ENCODE measurements at places on chromosomes 4 and X.

DNA sequence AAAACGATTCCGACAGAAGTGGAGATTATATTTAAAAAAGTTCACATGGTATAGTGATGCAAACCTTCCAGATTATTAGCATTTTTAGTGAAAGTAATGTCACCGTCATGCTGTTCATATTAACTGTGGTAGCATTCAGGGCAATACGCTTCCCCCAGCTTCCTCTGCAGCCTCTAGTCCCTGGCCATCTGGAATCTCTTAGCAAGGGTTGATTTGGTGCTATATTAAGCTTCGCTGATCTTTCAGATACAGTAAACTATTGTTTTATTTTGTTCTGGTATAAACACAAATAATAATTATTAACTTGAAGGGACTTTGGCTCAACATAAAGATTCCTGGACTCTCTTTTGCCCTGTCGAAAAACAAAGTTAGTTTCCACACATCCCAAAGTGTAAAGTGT lies 1080.5 kb upstream of the TENM3 start:
- DNase-seq: no peak

- no peak for DNase-seq
These were observed 181.1 kb downstream of the MID1IP1 start for GRCh38 chrX:38982370-38982769.

DNA sequence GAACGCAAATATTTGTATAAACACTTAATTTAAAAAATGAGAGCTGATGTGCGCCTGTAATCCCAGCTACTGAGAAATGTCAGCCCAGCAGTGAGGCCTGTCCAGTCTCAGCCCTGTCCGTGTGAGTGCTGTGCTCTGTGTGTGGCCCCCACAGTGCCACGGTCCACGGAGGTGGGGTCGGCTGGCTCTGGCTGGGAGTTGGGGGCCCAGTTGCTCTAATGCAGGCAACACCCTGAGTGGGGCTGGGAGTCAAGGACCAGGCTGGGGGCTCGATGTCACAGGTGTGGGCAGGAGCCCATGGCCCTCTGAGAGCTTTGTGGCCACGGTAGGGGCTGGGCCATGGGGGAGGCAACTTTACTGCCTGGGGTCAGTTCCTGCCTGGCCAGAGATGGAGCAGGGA lies 12.8 kb downstream of the PCGF3 start:
- DNase-seq: no peak

DNA sequence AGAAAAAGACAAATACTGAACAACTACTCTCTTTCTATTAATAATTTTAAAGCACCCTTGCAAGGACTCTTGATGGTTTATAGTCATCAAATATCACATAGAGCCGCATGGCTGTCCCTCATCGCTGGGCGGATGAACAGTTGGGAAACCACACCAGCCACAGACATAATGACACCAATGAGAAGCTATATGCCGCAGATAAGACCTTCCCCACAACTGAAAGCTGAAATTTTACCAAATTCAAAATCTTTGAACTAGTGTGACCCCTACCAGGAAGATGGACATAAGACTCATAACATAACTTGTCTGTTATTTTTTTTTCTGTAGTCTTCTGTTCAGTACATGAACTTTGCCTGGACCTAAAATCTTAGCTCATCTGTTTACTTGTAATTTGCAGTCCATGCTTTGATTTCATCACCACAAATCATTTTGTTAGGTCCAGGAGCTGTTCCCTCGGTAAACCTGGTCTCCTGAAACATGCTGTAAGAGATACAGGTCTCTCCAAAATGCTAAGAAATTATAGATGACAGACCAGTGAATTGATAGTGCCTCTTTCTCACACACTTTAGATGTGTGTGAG lies 157.3 kb upstream of the RAPGEF2 start:
- DNase-seq: no peak

DNA sequence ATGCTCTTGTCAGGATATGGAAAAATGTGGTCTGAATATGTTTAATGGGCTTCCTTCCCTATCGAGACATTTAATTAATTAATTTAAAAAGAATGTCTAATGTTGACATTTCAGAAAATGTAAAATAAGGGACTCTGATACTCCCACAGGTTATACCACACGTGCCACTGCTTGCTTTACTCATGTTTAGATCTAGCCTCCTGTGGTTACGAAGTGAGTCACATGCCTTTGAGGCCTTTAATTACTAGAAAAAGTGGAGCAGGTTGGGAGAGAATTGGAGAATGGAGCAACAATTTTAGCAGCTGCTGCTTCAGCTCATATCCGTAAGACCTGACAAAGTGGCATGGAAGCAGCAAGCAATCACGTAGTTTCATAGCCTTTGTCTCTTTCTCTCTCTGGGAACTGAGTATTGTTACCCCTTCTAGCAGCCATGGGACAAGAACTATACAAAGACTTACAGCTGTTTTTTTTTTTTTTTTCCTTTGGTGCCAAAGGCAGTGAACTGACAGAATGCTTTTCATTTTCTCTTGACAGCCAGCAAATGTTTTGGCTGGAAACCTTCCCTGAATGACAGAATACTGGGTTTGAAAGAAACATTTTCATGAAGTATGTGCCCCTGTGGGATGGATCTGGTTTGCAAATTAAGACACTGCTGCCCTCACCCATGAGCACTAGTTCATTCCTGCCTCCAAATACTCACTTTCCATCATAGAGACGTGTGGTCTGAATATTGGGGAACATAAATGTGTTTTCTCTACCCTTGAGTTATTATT lies 355.1 kb upstream of the PABPC5 start:
- no peak for DNase-seq
